K562 (cell line): ENCODE measurements at places on chromosomes 13 and 19.

DNA sequence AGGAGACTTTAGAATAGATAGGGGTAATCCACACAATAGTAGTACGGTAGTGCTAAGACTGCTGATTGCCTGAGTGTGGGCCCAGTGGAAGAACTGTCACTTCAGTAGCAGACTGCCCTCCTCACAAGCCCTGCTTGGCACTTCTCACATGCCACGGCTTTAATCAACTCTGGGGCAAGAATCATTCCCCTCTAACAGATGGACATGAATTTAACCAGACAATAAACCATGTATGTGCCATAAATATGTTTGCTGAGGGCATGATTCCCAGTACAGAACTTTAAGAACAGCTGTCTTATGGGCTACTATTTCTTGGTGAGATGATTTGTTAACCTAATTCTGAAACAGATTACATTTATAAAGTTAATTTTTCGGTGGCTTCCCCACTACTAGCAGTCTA, 22.0 kb downstream of the DPY19L3 start:
- no peak overlapping the region for H3K4me3 ChIP-seq
- no peak overlapping the region for H3K27ac ChIP-seq
- DNase-seq, result no peak
- peaks cover 7% of the 10 kb centered on the region; the same call in 2 of the 3 replicates for H3K4me1 ChIP-seq
- H3K27me3 ChIP-seq, result no peaks in the 10 kb centered on the region
- H3K36me3 ChIP-seq, result peaks cover 48% of the 10 kb centered on the region

GRCh38 chr13:111493468-111493867, 173.0 kb downstream of the TEX29 start:
- DNase-seq, result no peak
- peaks cover 12% of the 10 kb centered on the region; the same call in 1 of the 2 replicates for H3K27me3 ChIP-seq
- H3K27ac ChIP-seq, result no peak overlapping the region
- H3K4me3 ChIP-seq, result no peak overlapping the region

DNA sequence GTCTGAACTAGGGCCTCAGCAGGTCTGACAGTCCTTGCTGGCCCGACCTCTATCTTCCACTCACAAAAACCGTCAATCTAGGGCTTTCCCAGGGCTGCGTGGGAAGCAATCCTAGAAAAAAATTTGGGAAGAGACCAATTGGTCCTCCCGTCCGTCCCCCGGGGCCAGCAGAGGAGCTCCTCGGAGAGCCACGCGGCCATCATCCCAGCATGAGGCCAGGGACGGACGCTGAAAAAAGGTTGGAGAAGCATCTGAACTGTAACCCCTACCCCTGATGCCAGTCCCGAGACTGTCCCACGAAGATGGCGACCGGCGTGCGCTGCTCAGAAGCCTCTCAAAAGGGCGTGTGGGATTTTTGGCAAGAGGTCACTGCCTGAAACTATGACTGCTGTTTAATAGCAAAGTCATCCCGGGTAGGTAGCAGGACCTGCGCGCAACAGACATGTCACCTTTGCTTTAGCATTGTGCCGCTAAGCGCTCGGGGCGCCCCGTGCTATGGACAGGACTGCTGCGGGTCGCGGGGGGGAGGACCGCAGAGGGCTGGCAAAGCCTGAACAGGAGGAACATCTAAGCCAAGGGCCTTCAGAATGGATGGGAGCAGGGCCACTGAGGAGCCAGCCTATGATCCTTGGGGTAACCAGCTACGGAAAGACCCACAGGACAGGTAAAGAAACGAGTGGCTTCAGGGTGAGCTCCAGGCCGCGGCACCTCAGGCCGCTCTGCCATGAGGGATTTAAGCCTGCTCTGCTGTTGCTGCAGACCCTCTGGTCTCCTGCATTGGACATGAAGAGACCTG, 10.6 kb downstream of the AKAP8 start:
- no peak overlapping the region for H3K4me3 ChIP-seq
- peaks cover 91% of the 10 kb centered on the region; the same call in 2 of the 3 replicates for H3K36me3 ChIP-seq
- H3K27ac ChIP-seq, result no peak overlapping the region
- DNase-seq, result no peak

DNA sequence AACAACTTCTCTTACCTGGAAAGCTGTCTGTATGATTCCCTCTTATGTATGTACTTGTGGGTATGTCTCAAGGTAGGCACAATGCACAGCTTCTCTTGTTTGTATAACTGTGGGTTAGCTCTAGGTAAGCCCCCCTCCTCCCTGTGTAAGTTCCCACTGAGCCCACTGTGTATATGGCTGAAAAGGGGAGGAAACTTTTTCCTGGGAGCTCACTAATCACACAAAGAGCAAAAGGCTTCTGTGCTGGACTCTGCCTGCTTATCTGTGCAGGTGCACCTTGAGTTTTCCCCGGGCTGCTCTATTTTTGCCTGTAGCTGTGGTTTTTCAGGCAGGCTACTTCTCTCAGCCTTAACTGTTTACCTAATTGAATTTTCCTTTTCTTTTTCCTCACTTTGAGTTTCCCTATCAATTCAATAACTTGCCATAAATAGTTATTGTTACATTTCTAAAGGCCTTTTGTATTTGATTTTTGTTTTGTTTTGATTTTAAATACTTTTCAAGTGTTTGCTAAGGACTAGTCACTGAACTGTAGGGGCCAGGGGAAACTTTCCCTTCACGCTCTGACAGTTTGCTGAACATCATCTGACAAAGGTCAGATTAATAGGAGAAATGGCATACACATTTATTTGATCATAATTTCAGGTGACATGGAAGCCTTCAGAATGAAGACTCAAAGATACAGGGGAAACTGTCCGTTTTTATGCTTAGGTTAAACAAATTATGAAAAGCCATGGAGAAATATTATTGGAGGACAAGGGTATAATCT, 423.5 kb upstream of the ATXN8OS start:
- H3K27ac ChIP-seq, result peak overlapping the region; percentile 74
- H3K27me3 ChIP-seq, result no peaks in the 10 kb centered on the region
- peak; percentile 29 for DNase-seq
- H3K36me3 ChIP-seq, result no peaks in the 10 kb centered on the region
- H3K4me3 ChIP-seq, result peak overlapping the region; percentile 22; the same call in 1 of the 2 replicates

DNA sequence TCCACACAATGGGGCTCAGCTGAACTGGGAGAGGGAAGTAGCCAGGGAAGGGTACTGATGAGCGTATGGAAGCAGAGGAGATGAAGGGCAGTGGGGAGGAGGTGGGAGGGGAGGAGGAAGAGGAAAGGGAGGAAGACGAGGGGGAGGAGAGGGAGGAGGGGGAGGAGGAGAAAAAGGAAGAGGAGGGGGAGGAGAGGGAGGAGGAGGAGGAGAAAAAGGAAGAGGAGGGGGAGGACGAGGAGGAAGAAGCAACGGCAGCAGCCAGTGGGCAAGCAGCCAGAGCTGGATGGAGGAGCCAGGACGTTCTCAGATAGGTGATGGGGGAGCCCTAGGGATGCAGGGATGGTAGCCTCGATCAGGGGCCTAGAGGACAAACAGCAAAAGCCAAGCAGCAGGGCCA, 5.6 kb downstream of the CERS4 start:
- H3K4me1 ChIP-seq, result peaks cover 6% of the 10 kb centered on the region; the same call in 2 of the 3 replicates
- no peak overlapping the region for H3K4me3 ChIP-seq
- no peak overlapping the region for H3K27ac ChIP-seq
- H3K36me3 ChIP-seq, result no peaks in the 10 kb centered on the region
- DNase-seq, result no peak

DNA sequence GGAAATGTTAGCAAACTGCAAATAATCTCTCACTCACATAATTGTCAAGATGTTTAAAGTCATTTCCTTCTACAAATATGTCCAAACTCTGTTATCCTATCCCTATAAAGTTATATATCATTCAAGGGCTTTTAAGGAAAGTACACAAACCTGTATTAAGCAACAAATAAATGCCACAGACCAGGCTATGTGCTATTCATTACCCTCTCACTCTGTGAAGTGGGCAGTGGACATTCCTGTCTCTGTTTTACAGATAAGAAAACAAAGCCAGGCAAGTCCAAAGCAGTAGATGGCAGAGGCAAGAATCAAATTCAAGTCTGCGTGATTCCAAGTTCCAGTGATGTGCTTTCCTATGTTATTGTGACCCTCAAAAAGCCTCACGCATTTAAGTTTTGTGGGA, 140.6 kb downstream of the LHFPL6 start:
- no peaks in the 10 kb centered on the region for H3K27me3 ChIP-seq
- no peak overlapping the region for H3K4me3 ChIP-seq
- H3K4me1 ChIP-seq, result no peaks in the 10 kb centered on the region
- DNase-seq, result no peak
- H3K27ac ChIP-seq, result no peak overlapping the region

GRCh38 chr13:60887711-60888110, 490.7 kb downstream of the TDRD3 start:
- no peak for DNase-seq
- H3K36me3 ChIP-seq, result no peaks in the 10 kb centered on the region
- H3K4me3 ChIP-seq, result no peak overlapping the region
- H3K4me1 ChIP-seq, result no peaks in the 10 kb centered on the region
- no peaks in the 10 kb centered on the region for H3K27me3 ChIP-seq

GRCh38 chr13:98386637-98387036, 190.3 kb downstream of the STK24 start:
- DNase-seq, result no peak
- H3K4me3 ChIP-seq, result no peak overlapping the region
- no peaks in the 10 kb centered on the region for H3K36me3 ChIP-seq
- no peak overlapping the region for H3K27ac ChIP-seq
- no peaks in the 10 kb centered on the region for H3K4me1 ChIP-seq

DNA sequence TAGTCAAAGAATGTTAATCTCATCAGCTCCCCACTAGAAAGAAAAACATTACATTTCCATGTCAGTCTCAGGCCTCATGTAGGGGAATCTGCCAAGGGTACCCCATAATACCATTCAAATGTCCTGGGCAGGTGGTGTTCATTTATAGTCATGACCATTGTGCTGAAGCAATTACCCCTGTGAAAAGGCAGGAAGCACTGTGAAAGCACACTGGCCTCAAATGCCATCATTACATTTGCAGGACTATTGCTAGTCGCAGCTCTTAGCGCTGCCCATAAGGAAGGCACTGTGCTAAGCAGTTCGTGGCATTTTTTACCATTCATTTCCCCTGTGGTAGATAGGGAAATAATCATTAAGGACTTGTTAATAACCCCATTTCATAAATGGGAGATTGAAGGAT, 109.0 kb downstream of the LHFPL6 start:
- H3K27me3 ChIP-seq, result no peaks in the 10 kb centered on the region
- H3K4me1 ChIP-seq, result no peaks in the 10 kb centered on the region
- no peak overlapping the region for H3K4me3 ChIP-seq
- H3K36me3 ChIP-seq, result no peaks in the 10 kb centered on the region

DNA sequence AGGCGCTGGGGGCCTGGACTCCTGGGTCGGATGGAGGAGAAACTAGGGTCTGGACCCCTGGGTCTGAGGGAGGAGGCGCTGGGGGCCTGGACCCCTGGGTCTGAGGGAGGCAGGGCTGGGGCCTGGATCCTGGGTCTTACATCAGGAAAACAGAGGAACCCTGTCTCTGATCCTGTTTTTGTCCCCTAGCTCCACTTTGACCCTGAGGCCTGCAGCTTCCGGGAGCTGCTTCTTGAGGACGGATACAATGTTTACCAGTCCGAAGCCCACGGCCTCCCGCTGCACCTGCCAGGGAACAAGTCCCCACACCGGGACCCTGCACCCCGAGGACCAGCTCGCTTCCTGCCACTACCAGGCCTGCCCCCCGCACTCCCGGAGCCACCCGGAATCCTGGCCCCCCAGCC, 2.4 kb downstream of the FGF21 start:
- H3K27me3 ChIP-seq, result no peaks in the 10 kb centered on the region
- H3K4me3 ChIP-seq, result no peak overlapping the region
- no peak overlapping the region for H3K27ac ChIP-seq
- H3K4me1 ChIP-seq, result peaks cover 48% of the 10 kb centered on the region
- DNase-seq, result no peak

DNA sequence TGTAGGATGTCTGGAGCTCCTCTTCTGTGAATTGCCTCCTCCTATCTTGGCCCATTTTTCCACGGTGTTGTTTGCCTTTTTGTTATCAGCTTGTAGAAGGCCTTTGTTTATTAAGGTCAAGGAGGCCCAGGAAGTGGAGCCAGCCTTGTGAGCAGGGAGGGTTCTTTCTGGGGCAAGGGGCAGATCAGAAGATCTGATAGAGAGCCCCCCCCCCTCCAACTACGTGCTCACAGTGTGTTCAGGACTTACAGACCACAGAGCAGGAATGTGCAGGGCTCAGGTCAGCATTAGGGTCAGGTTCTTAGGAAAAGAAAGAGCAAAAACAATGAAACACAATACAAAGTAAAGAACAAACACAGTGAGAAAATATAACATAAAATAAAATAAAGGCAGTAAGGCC, 59.4 kb downstream of the CCNE1 start:
- H3K27ac ChIP-seq, result no peak overlapping the region
- peaks cover 12% of the 10 kb centered on the region; the same call in 1 of the 2 replicates for H3K27me3 ChIP-seq
- H3K36me3 ChIP-seq, result no peaks in the 10 kb centered on the region
- DNase-seq, result no peak
- H3K4me3 ChIP-seq, result no peak overlapping the region

DNA sequence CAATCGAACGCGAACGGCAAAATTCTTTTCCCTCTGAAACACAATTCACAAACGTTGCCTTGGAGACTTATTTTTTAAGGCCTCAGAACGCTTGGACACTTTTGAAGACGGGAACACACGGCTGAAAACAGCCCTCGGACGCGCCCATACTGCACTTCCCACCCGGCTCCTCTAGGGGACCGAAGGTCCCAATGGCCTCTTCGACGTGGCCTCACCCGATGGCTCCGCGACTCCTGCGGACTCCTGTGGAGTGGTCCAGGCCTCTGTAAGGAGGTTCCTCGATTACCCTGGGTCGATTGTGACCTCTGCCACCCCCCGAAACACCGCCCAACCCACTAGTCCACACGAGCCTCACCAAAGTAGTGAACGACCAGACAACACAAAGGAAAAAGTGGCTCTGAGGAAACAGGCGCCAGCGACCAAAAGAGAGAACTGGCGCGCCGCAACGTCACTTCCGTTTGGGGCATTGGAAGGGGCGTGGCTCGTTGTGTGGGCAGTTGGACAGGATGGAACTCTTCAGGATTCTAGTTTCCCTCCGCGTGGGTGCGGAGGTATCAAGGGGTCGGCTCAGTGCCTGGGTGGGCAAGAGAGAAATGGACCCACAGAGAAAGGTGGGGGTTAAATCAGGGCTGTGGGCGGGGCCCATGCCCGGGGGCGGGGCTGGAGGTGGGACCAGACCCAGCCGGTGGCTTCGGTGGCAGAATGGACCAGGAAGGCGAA, at the start of gene ZNF560:
ZNF560 (minus strand) TSS at position 434 of the 720 bp plus-strand sequence. CDS start 23,303 bp downstream, outside the sequence.
- no peak within 1 kb of the TSS for H3K27ac ChIP-seq
- peak; percentile 19 for DNase-seq
- no peaks in the 10 kb centered on the region for H3K27me3 ChIP-seq
- H3K4me1 ChIP-seq, result no peaks in the 10 kb centered on the region
- H3K4me3 ChIP-seq, result no peak within 1 kb of the TSS
- H3K36me3 ChIP-seq, result no peaks in the 10 kb centered on the region

- no peak overlapping the region for H3K27ac ChIP-seq
- no peaks in the 10 kb centered on the region for H3K36me3 ChIP-seq
- H3K4me3 ChIP-seq, result no peak overlapping the region
- no peaks in the 10 kb centered on the region for H3K27me3 ChIP-seq
Measured at GRCh38 chr13:102999499-102999898, 66.7 kb downstream of the SLC10A2 start.
